MV-4-11 (cell line): ENCODE measurements at places on chromosomes 4 and X.
A peak's percentile ranks its signal among the peaks of the same experiment; 100 is the strongest.

DNA sequence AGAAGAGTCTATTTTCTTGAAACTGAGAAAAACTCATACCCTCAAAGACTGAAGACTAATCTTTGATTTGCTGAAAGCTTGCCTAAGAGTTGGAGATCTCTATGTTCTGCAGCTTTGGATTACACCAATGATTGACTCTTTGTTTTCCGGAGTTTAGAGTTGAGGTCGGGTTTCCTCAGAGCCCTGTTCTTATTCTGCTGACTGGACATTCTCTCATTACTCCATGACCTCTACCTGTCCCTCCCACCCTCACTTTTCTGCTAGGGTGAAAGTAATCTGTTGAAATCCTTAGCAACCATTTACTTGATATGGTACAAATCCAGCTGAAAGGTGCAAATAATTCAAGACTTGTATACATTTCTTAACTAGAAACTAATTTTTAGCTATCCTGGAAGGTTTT is 421.5 kb upstream of the FRG1 start:
- no peak for DNase-seq

GRCh38 chr4:37837446-37837845 is 11.0 kb downstream of the PGM2 start:
- DNase-seq = peak; percentile 8

DNA sequence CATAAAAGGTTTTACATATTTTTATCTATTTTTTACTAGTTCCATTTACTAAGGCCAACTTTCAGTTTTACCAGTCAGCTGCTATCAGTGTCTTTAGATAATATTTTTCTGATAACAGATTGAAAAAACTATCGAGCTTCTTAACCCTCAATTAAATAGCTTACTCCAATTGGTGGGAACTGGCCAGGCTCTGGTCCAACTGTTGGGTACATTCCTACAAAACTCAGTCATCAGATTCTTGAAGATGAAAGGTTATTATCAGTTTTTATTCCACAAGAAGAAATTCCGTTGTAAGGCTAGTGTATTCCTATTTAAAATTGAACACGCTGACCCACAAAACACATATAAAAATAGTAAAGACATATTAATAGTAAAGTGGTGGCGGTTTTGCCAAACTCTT is 346.2 kb downstream of the MAPK10 start:
- DNase-seq = no peak

DNA sequence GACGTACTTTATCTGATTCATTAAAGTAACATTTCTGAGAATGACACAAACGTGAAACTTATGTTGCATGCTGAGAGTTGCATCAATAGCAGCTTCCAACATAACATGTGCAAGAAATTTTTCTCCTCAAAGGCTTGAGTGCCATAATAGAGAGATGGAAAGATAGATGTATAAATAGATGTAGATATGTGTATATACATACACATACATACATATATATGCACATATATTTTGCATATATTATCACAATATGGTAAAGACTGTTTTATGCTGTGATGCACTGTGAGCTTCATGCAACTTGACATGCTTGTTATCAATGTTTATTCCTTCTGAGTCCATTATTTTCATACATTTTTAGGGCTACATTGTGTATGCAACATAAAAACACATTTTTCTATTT is 270.6 kb upstream of the GALNTL6 start:
- DNase-seq = no peak

- no peak for DNase-seq
Measured at GRCh38 chrX:348461-349117, 30.0 kb upstream of the GTPBP6 start.

- DNase-seq = no peak
Measured at GRCh38 chr4:169640261-169640870, 20.0 kb downstream of the CLCN3 start.

DNA sequence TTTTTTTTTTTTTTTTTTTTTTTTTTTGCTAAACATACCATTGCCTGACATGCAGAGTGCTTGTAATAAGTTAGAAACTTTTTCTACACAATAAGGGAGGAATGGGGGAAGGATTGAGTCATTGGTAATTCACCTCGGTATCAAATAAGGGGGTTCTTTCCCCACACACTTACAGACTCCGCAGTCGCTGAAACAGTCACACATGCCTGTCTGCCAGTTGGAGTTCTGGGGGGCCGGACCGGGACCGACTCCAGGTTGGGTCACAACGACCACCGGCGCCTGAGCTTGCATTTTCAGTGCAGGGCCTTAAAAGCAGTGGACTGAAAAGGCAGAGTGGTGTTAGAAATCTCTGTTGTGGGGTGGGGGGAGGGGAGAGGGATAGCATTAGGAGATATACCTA is 6.9 kb downstream of the PLAC8 start:
- no peak for DNase-seq

- DNase-seq = no peak
Measured at GRCh38 chrX:3529466-3530010, 183.1 kb upstream of the MXRA5 start.

- DNase-seq = peak; percentile 91
Measured at GRCh38 chr4:127632420-127633403, at the start of gene INTU. Gene INTU, plus strand, starts transcription at chr4:127632957. Its CDS starts 78 bp downstream, at chr4:127633035.

DNA sequence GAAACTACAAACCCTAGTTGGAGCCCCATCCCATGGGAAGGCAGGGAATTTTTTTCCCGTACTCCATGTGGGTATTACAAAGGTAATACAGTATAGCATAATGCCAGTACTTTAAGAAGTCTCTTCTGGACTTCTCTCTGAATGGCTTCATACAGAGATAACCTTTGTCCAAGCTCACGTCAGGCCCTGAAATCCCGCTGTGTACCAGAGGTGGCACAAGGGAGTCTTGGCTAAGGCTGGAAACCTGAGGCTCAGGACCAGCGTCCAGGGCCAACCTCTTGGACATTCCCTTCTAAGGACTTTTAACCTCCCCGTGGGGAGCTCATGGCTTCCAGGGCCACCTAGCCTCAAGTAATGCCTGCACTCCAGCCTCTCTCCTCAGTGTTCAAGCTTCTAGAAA is 338.9 kb upstream of the FAM241A start:
- DNase-seq = no peak

DNA sequence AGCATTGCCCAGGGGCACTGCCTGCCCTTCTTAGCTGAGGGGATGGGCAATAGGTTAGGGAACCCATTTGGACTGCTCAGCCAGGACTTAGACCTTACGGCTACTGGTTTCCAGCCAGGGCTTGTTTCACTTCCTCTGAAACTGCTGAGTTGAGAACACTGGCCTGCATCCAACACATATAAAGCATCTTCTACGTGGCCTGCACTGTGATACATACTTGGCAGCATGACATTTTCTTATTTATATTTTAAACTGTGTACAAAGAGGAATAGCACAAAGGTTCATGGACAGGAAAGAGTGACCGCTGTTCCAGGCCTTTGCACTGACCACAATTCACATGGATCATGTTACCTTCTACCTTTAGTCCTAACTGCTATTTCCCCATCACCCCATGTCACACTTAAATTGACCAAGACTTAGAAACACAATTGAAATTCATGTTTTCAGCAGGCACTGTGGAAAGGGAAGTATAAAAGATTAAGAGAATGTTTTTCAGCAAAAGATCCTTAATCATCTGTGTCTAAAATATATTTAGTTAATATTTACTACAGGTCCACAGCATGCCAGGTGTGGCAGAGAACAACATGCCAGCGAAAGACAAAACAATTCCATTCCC is 43.7 kb downstream of the NLGN4X start:
- DNase-seq = peak; percentile 46

GRCh38 chr4:47913330-47913729 is 1.1 kb downstream of the NFXL1 start:
- no peak for DNase-seq

DNA sequence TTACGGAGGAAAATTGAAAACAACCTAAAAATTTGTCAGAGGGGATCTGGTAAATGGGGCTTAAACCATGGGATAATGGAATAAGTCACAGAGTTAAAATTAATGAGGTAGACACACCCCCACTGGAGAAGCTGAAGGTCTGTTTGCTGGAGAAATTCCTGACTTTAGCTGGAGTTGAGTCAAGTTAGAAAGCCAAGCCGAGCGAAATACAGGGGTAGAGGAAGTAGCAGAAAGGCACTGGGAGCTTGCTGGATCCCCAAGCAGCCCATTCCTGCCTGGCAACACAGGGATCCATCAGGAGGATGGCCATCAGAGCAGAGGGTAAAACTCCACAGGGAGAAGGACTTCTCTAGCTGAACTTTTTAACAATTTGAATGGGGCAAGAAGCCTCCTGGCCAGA is 163.8 kb downstream of the ATRX start:
- no peak for DNase-seq

GRCh38 chrX:134780908-134781307 is 122.6 kb upstream of the PLAC1 start:
- no peak for DNase-seq

GRCh38 chr4:52057196-52057595 is 6.1 kb downstream of the SPATA18 start:
- peak; percentile 56 for DNase-seq

- peak; percentile 97 for DNase-seq
Measured at GRCh38 chr4:109072595-109072994, 229.9 kb downstream of the COL25A1 start.

DNA sequence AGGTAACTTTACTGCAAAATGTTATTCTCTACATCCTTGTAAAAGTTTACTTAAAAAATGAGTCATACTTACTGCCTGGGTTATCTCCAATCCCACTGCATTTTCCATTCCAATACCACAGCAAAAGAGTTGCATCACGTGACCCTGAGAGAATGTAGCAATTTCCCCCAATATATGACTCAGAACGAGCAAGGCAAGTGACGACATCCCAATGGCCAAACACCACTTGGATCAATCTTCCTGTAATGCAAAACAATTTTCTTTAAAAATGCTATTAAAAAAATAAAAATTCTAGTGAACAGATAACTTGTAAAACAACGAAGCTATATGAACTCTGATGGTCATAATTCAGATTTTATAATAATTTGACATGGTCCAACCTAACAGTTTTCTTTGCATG is 224.3 kb downstream of the DCLK2 start:
- peak; percentile 91 for DNase-seq

GRCh38 chr4:1910643-1911042 is 39.5 kb downstream of the NSD2 start:
- DNase-seq = no peak

DNA sequence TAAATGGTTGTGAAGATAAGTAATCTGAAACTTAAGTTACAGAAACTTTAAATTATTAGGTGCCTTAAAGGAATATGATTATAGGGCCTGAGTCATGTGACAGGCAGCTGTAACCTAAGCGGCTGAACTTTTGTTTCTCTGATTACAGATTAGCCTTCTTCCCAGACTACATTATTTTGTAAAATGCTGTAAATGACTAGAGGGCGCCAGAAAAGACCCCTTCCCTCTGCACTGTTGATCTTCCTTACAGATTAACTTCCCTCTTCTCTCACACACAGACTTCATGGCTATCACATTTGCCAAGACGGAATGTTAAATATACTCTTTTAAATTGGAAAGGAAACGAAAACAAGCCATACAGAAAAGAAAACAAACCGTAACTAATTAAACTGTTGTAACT is 96.6 kb downstream of the EVC2 start:
- DNase-seq = no peak
